ENCODE measurements at places on chromosomes 2 and 18.

DNA sequence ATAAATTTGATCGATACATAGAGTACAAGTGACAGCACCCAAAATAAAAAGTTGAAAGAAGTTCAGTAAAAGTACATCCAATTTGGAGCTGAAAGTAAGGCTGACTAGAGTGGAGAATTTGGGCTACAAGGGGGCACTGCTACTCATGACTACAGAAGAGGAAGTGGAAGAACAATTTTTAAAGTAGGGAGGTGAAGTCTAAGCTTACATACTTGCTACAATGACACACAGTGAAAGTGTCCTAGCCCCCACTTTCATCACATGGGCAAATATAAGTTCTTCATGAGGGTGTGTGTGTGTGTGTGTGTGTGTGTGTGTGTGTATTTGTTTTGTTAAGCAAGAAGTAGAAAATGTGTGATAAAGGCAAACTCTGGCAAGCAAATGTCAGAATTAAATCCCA lies 45.7 kb downstream of the MAP3K2 start:
- peak; percentile 27 for DNase-seq

DNA sequence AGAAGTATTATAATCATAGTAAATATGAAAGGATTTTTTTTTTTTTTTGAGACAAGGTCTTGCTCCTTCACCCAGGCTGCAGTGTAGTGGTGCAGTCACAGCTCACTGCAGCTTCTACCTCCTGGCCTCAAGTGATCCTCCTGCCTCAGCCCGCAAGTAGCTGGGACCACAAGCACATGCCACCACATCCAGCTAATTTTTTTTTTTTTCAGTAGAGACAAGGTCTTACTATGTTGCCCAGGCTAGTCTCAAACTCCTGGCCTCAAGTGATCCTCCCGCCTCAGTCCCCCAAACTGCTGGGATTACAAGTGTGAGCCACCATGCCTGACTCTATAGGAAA lies 301.6 kb upstream of the STON1 start:
- no peak for DNase-seq

DNA sequence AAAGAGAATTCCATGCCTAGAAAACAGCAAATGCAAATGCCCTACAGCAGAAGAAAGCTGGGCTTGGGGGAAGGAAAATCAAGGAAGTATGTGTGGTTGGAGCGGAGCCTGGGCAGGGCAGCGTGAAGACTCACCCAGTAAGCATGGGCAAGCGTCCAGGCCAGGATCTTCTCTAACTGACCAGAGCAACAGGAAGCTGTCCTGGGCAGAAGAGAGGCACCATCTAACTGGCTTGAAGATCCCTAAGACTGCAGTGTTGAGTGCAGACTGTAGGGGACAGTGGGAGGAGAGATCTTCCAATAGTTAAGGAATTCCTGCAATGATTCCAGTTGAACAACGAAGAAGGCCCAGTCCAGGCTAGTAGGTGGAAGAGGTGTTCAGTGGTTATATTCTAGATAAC lies 57.9 kb downstream of the NXPH2 start:
- DNase-seq, result no peak

DNA sequence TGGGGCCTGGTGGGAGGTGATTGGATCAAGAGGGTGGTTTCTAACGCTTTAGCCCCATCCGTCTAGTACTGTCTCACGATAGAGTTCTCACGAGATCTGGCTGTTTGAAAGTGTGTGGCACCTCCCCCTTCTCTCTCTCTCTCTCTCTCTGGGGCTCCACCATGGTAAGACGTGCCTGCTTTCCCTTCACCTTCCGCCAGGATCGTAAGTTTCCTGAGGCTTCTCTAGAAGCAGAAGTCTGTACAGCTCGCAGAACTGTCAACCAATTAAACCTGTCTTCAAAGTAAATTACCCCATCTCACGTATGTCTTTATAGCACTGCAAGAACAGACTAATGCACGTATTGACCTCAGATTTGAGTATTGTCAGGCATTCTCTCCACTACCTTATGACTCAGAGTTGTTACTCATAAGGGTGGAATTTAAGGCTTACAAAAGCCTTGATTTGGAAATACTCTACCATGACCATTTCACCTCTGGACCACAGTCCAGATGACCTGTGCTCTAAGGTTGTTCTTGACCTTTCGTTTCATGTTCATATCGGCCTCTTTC lies 99.5 kb upstream of the AGAP1 start:
- DNase-seq, result no peak

- DNase-seq, result peak; percentile 12
Measured at GRCh38 chr2:203534621-203535077, 452 bp downstream of the RAPH1 start.
